Hematopoietic multipotent progenitor cell treated with erythropoietin and hydrocortisone succinate and interleukin-3 and kit ligand, for 8 days (in vitro differentiated cells): ENCODE measurements at places on chromosomes 4 and X.

- no peak for DNase-seq
Measured at GRCh38 chr4:125420526-125420925, 105.8 kb downstream of the FAT4 start.

DNA sequence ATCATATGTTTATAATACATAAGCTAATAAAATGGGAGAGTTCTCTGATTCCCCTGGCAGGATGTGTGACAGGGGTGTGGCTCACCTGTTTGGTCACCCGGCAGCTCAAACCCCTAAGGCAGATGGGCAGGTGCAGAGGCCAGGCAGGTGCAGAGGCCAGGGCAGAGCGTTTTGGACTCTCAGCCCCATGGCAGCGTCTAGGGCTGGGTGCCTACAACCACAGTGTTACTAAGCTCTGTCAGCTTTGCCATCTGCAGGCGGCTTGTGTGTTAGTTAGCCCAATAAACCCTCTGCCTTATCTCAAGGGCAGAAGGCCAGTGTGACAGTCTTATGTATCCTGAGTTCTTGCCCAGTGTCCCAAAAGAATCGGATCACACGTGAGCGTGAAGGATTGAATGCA, 54.0 kb upstream of the UGT2B15 start:
- DNase-seq, result no peak

DNA sequence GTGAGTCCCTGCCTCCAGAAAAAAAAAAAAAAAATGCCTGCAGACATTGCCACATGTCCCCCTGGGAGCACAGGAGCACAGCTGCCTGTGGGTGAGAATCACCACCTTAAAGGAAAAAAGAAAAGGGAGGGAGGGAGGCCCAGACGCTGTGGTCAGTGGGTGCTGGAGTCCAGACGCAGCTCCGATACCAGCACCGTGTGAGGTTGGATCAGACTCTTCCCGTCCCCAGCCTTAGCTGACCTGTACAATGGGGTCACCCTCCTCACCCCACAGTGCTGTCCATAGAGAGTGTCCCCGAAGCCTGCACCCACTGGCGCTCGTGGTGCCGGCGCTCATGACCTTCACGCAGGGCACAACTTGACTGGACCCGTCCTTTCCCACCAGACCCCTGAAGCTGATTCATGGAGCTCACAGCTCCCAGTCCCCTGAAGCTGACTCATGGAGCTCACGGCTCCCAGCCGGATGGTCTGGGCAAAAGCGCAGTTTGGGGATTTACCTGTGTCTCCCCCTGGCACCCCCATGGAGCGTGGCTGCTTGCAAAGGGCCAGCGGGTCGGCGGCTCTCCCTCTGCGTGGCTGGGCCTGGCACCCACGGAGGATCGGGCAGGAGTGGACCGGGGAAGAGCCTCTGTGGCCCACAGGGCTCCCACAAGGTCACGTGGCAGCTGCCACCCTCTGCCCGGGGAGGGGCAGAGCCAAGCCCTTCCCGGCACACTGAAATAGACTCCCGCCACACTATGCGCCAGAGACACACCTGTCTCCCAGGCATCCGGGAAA, 31.4 kb downstream of the ABLIM2 start:
- no peak for DNase-seq

DNA sequence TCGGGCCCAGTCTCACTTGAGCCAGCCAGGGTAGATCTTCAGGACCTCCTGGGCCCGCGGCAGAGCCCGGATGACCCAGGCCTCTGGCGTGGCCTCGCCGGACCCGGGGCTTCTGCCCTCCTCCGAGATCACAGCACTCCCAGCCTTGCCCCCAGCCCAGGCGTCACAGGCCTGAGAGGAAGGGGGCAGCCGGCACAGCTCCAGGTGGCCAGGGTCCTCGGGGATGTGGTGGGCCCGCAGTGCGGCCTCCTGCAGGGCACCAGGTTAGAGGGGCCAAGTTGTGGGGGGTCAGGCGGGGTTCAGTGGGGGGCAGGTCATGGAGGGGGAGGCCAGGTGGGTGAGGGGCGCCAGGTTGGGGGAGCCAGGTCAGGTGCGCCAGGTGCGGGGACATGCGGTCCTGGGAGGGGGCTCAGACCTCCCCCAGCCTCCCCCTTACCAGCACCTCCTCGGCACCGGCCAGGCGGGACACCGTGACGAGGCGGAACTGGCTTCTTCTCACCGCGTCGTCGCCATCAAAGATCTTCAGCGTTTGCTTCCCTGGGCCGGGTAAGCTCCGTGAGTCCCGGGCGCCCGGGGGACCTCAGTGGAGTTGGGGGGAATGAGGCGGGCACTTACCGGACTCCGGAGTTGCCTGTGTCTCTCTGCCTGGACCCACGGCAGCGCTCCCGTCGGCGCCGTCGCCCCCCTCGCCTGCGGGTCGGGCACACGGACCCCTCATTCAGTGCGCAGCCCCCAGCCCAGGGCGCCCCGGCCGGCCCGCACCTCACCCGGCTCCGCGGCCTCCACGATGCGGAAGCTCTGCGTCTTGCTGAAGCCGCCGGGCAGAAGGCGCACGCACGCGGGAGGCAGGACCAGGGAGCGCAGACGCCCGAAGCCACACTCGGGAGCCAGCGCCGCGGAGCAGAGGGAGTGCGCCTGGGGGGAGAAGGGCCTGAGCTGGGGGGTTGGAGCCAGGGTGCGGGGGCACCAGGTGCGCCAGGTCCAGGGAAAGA, 6.0 kb downstream of the DGKQ start:
- no peak for DNase-seq

DNA sequence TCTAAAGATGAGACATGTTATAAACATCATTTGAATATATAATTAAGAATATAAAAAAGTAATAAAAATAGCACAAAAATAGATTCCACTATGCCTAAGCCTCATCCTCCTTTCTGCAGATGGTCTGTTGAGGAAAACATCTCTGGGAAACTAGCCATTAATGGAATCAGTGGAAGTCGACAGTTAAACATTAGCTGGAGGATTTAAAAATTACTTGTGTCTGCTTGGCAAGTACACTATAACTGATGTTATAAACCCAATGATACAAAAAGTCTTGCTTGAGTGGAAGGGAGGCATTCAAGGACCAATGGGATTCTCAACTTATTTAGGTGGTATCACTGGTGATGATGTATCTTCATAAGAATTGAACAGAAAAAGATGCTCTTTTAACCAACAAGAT, 1598.3 kb downstream of the PCDH18 start:
- no peak for DNase-seq

- DNase-seq, result peak; percentile 62
Measured at GRCh38 chr4:99024481-99025275, 29.2 kb downstream of the METAP1 start.

DNA sequence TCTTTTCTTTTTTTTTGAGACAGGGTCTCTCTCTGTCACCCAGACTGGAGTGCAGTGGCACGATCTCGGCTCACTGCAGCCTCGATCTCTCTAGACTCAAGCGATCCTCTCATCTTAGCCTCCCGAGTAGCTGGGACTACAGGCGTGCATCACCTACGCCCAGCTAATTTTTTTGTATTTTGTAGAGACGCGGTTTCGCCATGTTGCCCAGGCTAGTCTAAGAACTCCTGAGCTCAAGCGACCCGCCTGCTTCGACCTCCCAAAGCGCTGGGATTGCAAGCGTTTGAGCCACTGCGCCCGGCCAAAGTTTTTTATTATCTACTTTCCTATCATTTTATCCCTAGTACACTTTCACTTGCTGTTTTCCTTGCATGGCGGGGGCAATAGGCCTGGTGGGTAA, 1.4 kb downstream of the UBA6 start:
- DNase-seq, result no peak

DNA sequence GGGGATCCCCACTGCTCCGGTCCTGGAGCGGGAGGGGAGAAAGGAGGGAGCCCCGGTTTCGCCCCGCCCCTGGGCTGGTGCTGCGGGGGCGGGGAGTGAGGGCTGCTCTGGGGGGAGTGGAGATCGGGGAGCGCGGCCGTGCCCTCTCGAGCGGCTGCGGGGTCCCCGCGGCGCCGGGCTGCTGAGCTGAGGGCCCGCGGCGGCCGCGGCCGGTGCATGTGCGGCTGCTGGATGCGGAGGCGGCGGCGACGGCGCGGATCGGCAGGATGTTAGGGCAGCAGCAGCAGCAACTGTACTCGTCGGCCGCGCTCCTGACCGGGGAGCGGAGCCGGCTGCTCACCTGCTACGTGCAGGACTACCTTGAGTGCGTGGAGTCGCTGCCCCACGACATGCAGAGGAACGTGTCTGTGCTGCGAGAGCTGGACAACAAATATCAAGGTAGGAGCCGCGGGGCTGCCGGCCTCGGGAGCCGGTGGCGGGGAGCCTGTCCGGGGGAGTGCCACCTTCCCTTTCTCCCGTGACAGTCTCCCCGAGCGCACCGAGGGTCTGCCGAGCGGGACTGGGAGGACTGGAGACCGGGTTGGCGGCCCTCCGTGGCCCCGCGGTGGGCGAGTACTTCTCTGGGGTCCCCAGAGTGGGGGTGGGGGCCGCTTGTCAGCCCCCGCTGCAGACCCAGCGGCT, at the start of gene ING2:
Gene ING2 (plus strand): TSS at position 129 of the 681 bp plus-strand sequence. CDS start 138 bp downstream, at position 267.
- DNase-seq, result peak; percentile 89

DNA sequence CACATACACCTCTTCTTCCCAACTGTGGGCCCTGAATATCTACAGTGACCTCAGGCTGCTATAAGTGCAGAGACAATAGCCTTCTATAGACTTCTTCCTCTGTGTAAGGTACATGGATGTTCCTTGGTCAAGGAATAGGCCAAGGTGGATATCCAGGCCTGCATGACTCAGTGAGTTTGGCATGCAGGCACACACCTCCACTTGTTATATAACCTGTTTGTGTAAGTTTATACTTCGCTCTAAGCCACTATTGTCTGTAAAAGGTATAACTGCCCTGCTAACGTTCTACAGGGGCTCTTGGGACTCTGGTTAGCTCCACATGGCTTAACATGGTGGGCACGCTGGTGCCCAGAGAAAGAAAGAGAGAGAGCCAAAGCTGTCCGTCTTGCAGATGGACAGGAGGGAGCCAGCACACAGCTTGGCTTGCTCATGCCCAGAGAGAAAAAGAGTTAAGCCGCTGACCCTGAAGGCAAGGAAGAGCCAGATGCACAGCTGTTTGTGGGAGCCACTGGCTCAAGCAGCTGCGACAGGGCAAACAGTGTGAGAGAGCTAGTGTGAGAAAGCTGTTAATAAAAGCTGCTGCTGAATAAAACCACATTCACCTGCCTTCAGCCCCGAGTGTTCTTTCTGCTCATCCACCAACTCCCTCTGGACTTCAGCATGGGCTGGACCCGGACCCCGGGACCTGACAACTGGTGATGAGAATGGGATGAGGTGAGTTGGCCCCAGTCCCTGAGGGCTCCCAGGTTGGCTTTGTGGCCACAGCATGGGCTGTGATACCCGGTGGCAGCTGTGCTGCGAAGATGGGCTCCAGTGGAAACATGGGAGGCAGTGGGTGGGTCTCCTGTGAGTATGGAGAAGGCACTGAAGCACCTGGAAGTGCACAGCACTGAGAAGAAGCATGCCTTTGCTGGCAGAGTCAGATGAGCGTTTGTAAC, 44.5 kb upstream of the ZBTB33 start:
- no peak for DNase-seq

DNA sequence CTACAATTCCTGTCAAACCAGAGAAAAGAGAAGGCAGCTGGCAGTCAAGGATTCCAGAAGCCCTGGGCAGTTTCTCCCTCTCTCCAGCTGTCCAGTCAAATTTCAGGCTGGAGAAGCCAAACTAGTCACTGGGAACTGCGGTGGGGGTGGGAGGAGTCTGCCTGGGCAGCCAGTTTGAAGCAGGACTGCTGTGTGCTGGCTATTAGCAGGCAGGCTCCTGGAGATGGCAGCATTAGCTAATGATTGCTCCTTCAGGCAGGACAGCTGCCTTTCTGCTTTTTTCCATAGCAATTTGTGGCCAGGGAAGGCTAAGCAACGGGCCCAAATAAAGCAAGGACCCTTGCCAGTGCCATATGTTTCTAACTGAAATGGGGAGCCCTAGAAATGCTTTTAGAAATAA, 44.7 kb upstream of the FGF13 start:
- no peak for DNase-seq

DNA sequence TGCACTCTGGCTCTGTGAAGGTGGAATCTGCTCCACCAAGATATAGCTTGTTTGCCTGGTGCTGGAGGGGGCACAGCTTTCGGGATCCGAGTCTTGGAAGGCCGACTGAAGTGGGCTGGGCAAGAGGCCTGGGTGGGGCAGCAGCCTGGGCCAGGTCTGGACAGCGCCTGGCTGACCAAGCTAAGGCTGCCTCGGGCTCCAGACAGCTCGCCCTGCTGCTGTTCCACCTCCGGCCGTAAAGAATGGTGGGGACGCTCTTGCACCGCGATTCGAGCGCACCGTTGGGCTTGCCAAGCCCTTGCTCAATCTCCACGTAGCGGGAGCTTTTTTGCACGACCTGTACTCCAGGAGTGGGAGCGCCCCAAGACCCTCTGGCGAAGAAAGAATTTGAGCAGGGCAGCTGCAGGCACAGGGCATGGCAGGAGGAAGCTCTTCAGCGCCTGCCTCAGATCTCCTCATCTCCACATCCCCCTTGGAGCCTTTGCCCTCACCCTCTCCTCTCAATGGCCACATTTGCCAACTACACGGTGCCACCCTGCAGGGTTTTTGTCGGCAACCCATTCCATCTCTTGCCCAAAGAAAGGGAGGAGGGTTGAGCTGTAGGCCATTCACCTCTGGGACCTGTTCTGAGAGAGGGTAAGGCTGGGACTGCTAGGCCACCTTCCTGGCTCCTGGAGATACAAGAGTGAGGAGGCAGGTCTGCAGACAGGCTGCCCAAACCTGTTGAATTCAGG, 18.9 kb downstream of the CNGA2 start:
- peak; percentile 7 for DNase-seq

GRCh38 chr4:13325744-13326143, 158.4 kb downstream of the RAB28 start:
- no peak for DNase-seq

DNA sequence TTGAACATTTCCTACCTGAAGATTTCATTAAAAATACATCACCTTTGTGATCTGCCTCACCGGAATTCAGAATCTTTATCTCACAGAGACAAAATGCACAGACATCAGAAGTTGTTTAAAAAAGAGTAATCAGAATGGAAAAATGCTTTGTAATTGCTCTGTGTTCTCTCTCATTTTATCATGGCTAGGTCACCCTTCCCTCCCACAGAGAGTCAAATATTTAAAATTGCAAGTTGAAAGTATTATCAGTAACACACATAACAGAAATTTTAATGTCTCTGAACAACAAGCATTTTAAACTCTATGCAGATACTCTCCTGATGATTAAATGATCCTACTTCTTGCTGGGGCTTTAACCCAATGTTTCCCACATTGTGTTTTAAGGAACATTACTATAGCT, 362.0 kb downstream of the CBLL2 start:
- DNase-seq, result no peak
